ENCODE measurements at places on chromosomes 6 and 20.

GRCh38 chr6:57283911-57284455 lies 33.4 kb upstream of the PRIM2 start:
- no peak for DNase-seq

DNA sequence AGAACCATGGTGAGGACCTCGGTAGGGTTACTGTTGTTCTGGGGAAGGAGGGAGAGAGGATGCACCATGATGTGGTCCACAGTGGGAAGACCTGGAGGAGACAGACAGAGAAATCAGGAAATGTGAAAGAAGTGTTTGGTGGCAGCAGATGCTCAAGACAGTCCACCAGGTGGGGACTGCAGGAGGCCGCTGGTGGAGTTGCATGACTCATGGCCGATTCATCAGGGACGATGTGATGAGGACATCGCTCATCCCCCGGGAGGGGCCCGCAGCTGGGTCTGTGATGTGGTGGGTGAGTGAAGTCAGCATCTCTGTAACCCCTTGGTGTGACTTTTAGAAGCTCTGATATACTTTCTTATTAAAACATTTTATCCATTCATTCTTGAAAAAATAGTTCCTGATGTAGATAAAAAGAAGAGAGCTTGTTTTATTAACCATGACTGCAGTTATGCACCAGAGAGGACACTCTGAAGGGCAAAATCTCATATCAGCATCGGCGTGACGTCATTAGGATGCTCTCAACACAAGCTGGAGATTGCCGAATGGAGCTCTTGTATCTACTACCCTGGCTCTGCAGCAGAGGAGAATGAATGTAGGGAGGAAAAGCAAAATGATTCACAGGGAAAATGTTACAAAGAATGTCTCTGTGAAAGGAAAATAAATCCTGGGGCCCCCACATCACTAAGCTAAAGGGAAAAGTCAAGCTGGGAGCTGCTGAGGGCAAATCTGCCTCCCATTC lies 71.2 kb downstream of the RAMACL start:
- no peak for DNase-seq

GRCh38 chr6:159649441-159649840 lies 43.6 kb downstream of the SOD2 start:
- no peak for DNase-seq

GRCh38 chr6:165647041-165647440 lies 16.0 kb downstream of the PDE10A start:
- no peak for DNase-seq

DNA sequence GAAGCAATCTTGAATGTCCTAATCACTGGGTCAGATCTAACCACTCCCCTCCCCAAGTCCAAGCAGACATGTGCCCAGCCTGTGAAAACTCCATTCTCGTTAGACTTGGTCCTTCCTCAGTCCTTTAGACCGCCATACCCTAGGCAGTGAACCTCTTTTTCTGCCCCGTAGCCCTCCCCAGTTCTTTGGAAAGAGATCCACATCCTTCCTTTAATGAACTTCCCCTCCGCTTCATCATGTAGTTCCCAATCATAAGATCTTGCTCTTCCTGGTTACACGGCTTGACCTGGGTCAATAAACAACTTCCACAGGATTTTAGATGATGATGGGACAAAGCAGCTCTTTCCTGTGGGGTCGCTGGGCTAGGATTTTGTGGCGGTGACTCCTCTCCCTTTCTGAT lies 9.6 kb downstream of the AHCY start:
- DNase-seq, result no peak

- no peak for DNase-seq
These were observed 253.8 kb upstream of the STXBP5 start for GRCh38 chr6:146950351-146950835.

GRCh38 chr6:36688063-36688738 lies 9.4 kb upstream of the RAB44 start:
- no peak for DNase-seq

- DNase-seq, result no peak
These were observed 120.2 kb upstream of the MAP3K4 start for GRCh38 chr6:160871320-160871719.

DNA sequence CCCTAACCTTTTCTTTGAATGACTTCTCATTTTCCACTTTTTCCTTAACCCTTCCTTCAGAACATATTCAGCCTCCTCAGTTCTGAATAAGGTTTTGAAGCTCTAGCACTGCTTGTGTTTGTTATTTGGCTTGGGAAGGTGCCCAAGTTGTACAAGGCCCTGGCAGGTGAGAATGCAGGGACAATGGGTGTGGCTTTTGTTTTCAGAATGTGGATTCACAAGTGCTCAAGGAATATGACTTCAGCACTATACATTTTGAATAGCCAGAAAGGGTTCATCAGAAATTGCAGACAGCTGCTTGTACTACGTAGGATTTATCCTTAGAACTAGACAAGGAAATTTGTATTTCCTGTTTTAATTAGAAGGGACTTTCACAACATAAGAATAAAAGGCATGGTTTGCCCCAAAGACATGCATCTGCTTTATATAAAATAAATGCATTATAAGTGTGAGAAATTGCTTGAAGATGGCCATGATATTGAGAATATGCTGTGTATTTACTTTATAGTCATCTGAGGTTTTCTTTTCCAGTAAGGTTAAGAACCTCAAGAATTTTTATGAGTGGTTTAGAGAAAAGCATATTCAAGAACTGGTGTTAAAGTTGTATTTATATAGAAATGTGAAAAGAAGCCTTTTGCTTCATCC lies 29.3 kb upstream of the PRDM1 start:
- no peak for DNase-seq

GRCh38 chr6:12291839-12292604 lies 1.9 kb downstream of the EDN1 start:
- no peak for DNase-seq

DNA sequence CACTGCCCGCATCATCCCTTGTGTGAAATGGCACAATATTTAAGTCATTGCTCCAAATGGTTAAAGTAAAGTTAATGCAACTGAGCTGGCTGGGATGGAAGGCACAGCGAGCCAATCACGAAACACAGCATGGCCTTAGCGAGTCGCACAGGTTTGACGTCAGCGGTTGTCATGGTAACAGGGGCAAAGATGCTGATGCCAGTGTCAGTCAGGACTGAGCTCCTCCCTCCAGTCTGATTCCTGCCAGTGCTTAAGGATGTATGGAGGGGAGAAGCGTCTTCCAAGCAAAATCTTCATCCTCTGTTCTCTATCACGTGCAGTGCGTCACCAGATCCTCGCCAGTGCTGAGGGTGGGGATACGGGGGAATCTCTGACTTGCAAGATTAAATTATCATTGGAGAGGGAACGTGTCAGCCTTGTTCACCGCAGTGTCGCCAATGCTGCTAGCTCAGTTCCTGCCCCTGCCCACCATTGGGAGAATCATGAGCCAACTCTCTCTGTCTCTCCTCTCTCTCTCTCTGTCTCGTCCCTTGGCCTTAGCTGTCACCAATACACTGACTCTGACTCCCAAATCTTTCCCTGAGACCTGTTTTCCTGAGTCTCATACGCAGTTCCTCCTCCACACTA lies 24.5 kb downstream of the TSPYL4 start:
- no peak for DNase-seq

- DNase-seq, result no peak
These were observed 85.1 kb downstream of the AGPAT4 start for GRCh38 chr6:161188547-161189465.

- DNase-seq, result no peak
These were observed 88.6 kb upstream of the MOCS1 start for GRCh38 chr6:40022867-40023266.

GRCh38 chr20:63496596-63497120 lies 2.2 kb downstream of the EEF1A2 start:
- DNase-seq, result no peak

All from NCI-H510A (cell line).